ENCODE measurements at places on chromosomes 6 and 20. TPM values are rescaled to one million over a fixed set of nuclear protein-coding genes. Genes with fewer than 3 reads are reported as not detected.

DNA sequence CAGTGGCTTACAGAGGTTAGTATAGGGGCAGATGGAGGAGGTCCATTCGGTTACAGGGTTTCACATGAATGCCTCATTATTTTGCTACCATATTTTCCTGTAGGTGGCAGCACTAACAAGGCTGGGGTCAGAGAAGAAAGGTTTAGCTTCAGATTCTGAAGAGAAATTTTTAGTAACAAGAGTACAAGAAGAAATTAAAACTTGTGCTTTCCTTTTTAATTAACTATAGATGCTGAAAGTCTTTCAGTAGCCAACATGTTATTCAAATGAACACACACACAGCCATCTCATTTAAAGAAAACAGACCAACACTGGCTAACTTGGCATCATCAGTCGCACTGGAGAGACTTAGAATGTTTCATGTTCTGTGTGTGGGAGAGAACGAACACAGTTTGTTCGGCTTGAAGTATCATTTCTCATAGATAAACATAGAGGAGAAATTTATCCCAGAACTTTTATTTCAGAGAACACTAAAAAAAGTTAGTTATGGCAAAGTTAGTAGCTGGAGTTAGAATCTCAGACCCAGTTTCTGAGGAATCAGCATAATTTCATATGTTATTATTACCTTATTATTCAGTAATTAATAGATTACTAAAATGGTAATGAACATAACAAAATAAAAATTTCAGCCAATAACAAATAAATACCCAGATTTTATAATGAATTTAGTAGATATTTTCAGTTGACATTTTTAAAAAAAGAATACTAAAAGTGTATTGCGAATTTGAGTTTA is 314.0 kb upstream of the RSPO3 start:
- H3K4me1 ChIP-seq, result no peaks in the 10 kb centered on the region
- no peaks in the 10 kb centered on the region for H3K36me3 ChIP-seq
- no peaks in the 10 kb centered on the region for H3K27me3 ChIP-seq
- DNase-seq, result no peak
- no peak overlapping the region for H3K4me3 ChIP-seq

DNA sequence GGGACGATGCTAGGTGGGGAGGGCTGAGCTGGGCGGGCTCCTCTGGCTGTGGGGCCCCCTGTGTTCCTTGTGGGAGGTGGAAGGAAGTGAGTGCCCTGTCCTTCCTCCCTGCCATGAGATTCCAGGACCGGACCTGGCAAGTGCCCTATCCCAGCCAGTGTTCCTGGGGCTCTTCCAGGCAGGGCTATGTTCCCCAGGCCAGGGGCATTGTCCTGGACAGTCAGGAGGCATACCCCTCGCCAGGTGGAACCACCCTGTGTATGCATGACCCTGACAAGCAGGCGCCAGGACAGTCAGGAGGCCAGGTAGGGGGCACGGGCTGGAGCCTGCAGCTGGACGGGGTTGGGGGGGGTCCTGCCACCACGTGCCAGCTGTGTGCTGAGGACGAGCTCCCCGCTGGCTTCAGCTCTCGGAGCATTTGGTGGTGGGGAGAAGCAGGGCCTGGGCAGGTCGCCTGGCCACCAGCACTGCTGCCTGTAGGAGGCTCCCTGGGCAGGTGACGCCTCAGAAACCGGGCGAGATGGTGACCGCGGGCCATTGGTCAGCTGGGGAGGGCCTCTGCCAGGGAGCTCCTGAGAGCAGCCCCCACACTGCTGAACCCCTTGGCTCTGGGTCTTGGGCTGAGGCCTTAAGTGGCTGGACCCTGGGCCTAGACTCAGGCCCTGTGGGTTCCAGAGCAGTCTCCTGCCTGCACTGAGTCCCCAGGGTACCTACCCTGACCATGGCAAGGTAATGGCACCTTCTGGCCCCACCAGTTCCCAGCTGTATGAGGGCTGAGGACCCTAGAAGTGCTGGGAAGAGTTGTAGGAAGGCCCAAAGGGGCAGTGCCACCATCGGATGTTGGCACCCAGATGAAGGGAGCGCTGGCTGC is 694 bp downstream of the SLC17A9 start:
- no peaks in the 10 kb centered on the region for H3K4me1 ChIP-seq
- DNase-seq, result no peak
- no peaks in the 10 kb centered on the region for H3K27me3 ChIP-seq
- H3K36me3 ChIP-seq, result peaks cover 6% of the 10 kb centered on the region
- no peak overlapping the region for H3K4me3 ChIP-seq

The CBLN4 gene
- total RNA-seq, result not detected

DNA sequence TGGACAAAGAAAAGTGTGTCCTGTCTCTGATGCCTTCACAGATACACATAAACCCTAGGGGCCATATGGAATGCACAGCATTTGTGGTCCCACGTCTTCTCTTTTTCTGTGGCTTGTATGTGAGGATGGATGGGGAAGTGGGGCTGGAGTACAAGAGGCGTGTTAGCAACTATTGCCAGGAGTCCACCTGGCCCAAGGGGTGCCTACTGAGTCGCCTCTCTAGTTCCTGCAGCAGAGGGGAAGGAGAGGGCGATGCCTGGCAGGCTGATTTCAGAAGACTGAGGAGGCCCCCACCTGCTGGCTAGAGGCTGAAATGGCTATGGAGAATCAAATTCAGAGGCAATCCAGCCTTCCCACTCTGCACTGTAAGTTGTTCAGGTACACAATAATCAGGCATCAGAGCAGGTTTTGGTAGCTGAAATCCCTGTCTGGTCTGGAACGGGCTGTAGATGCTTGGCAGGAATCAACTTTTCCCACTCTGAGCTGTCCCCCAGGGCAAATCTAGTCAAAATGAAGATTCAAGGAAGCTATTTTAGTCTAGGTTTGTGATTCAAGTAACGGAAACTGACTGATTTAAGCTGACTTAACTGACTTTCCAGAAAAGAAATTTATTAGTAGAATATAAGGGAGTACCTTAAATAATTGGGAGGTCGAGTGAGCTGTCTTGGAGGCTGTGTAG is 14.9 kb upstream of the PPARD start:
- H3K4me3 ChIP-seq, result no peak overlapping the region
- 0 out of 2 replicates have a peak, but pooled peaks cover 3% of the 10 kb centered on the region for H3K4me1 ChIP-seq
- DNase-seq, result peak; percentile 39
- H3K27ac ChIP-seq, result no peak overlapping the region
- H3K27me3 ChIP-seq, result no peaks in the 10 kb centered on the region
- H3K36me3 ChIP-seq, result no peaks in the 10 kb centered on the region

- no peaks in the 10 kb centered on the region for H3K27me3 ChIP-seq
- no peaks in the 10 kb centered on the region for H3K4me1 ChIP-seq
- H3K27ac ChIP-seq, result no peak overlapping the region
- H3K36me3 ChIP-seq, result no peaks in the 10 kb centered on the region
- DNase-seq, result no peak
Observed at GRCh38 chr20:53559816-53560215, 33.8 kb downstream of the ZNF217 start.

DNA sequence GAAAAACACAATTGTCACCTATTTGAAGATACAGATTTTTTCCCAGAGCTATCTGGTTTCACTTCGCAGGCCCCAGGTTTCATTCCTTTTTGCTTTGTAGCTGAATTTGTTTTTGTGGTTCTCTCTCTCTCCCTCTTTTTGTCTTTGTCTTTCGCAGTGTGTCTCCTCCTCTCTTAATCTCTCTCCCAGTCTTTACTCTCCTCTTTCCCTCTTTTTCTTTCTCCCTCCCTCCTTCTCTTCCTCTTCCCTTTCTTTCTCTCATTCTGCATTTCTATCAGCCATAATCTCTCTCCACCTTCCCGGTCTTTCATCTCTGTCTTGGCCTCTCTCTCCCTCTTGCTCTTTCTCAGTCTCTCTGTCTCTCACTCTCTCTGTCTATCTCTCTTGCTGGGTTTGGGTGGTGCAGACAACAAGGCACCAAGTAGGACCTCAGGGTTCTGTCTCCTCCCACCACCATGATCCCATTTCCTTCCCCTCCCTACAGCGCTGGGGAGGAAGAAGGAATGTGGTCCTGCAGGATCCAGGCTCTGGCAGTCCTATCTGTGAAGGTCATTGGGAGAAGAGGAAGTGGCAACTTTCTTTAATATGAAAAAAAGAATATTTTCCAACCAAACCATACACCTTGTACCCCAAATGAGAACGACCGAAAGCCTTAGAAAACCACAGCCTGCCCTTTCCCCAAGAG is 63.2 kb downstream of the BANF2 start:
- H3K4me3 ChIP-seq, result no peak overlapping the region
- no peaks in the 10 kb centered on the region for H3K27me3 ChIP-seq
- no peak overlapping the region for H3K27ac ChIP-seq
- H3K4me1 ChIP-seq, result peaks cover 11% of the 10 kb centered on the region
- DNase-seq, result peak; percentile 43
- no peaks in the 10 kb centered on the region for H3K36me3 ChIP-seq

- H3K27ac ChIP-seq, result no peak overlapping the region
- no peak overlapping the region for H3K4me3 ChIP-seq
- H3K27me3 ChIP-seq, result no peaks in the 10 kb centered on the region
- H3K4me1 ChIP-seq, result no peaks in the 10 kb centered on the region
- no peaks in the 10 kb centered on the region for H3K36me3 ChIP-seq
- no peak for DNase-seq
Observed at GRCh38 chr20:23680146-23680545, 8.7 kb downstream of the CST4 start.

DNA sequence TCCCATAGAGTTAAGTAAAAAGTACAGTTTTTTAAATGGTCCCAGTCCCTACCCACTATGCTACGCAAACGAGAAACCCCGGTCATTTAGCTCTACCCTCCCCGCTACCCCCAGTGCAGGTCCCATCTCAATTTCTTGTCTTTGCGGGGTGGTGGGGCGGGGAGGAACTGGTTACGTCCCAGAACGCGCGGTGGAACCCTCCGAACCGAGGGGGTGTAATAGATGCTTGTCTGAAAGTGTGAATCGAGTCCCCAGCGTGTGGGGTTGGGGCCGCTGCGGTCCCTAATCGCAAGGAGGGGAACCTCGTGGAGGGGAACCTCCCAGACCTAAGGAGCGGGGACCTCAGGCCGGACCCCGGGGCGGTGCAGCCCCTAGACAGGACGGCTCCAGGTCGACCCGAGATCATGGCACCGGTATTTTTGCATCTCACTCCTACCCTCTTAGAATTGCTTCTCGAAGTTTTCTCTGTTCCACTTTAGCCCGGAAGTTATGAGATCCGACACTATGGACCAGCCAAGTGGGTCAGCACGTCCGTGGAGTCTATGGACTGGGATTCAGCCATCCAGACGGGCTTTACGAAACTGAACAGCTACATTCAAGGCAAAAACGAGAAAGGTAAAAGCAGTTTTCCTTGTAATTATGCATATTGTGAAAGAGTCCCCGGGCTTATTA is 779 bp downstream of the HEBP2 start:
- H3K4me3 ChIP-seq, result peak overlapping the region; percentile 85
- no peak for DNase-seq
- H3K4me1 ChIP-seq, result peaks cover 28% of the 10 kb centered on the region
- peaks cover 44% of the 10 kb centered on the region for H3K36me3 ChIP-seq

The ZHX3 gene
- total RNA-seq, result 23.3 TPM

DNA sequence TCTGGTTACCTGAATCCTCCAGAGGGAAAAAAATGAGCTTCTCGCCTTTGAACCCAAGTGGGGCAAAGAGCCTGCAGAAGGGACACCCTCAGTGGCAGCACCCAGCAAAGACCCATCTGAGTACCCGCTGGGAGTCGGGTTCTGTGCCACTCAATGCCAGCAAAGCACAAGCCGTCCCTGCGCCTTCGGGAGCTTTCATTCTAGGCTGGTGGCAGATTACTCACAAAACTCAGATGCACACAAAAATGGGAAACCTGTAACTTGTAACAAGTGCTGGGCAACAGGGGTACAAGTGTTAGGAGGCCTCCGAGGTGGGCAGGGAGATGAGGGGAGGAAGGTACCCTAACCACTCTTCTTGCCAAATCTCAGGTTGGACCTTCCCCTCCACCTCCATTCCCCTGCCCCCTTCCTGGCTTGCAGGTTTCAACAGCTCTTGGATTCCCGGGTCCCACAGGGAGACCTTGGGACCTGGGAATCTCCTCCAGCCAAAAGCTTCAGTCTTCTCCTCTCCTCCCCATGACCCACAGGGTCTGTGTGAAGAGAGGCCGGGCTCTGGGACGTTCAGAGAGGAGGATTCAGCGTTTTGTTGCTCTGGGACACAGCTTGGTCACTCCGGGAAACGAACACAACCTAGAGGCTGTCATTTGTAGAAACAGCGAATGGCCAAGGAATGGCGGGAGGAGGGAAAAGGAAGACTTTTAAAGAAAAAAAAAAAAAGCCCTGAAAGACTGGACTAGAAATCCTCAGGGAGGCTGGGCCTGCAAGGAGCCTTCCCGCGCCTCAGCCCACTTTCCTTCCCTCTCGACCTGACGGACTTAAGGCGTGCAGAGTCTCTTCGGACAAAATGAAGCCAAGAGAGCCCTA is 1.2 kb upstream of the PARD6B start:
- peaks cover 71% of the 10 kb centered on the region for H3K4me1 ChIP-seq
- no peak for DNase-seq
- peak overlapping the region; percentile 91 for H3K27ac ChIP-seq
- peaks cover 21% of the 10 kb centered on the region for H3K36me3 ChIP-seq
- H3K27me3 ChIP-seq, result no peaks in the 10 kb centered on the region

GRCh38 chr6:75279418-75279817 is 5.2 kb downstream of the TMEM30A start:
- no peaks in the 10 kb centered on the region for H3K36me3 ChIP-seq
- H3K27ac ChIP-seq, result no peak overlapping the region
- peaks cover 43% of the 10 kb centered on the region for H3K4me1 ChIP-seq

The CYP24A1 gene
- 4.9 TPM for total RNA-seq

The TRPC4AP gene
- 51.0 TPM for total RNA-seq

The SUPT3H gene
- 9.0 TPM for total RNA-seq

DNA sequence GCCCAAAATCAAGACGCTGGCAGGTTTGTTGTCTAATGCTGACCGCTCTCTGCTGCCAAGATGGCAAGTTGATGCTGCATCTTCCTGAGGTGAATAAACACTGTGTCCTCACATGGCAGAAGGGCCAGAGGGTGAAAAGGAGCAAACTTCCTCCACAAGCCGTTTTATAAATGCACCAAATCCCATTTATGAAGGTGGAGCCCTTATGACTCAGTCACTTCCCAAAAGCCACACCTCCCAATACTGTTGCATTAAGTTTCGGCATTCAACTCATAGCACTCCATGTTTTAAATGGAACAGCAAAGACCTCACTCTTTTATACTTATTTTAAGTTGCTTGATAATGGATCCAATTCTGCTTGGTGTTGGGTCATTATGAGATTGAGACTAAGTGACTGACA is 316.6 kb downstream of the RFPL4B start:
- no peaks in the 10 kb centered on the region for H3K4me1 ChIP-seq
- no peak overlapping the region for H3K27ac ChIP-seq
- H3K27me3 ChIP-seq, result no peaks in the 10 kb centered on the region

The CENPW gene
- total RNA-seq, result 54.5 TPM

GRCh38 chr6:90947184-90948064 is 360.6 kb upstream of the MAP3K7 start:
- no peaks in the 10 kb centered on the region for H3K27me3 ChIP-seq
- H3K36me3 ChIP-seq, result no peaks in the 10 kb centered on the region
- no peak overlapping the region for H3K27ac ChIP-seq
- no peak overlapping the region for H3K4me3 ChIP-seq
- no peak for DNase-seq

- no peak for DNase-seq
- H3K4me1 ChIP-seq, result peaks cover 13% of the 10 kb centered on the region
- no peak overlapping the region for H3K27ac ChIP-seq
- H3K27me3 ChIP-seq, result no peaks in the 10 kb centered on the region
Observed at GRCh38 chr6:131807321-131807643, 538 bp upstream of the ENPP1 start.

The ENPP4 gene
- total RNA-seq, result 6.2 TPM

The KCNQ2 gene
- total RNA-seq, result not detected
